ENCODE measurements at places on chromosomes 11 and 22.
A peak's percentile ranks its signal among the peaks of the same experiment; 100 is the strongest.

DNA sequence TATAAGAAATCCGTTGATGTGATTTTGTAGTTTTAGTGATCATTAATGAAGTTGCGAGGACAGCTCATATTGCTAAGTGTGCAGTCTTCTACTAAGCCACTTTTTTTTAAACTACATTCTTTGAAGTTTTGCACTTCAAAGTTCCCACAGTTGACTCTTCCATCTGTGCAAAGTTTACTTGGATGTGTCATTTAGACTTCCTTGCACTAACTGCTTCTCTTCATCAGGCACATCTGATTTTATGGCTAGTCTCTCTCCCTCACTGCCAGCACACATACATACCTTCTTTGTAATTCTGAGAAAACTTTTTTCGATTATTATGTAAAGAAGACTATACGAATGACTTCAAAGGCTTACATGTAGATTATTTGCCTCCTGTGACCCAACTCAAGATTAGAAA is 250.0 kb downstream of the DYNC2H1 start:
- peak; percentile 63 for DNase-seq

GRCh38 chr11:116189408-116190170 is 583.2 kb downstream of the BUD13 start:
- DNase-seq: no peak

- peak; percentile 70 for DNase-seq
These were observed 4.6 kb downstream of the MYH9 start for GRCh38 chr22:36383110-36383581.

- DNase-seq: peak; percentile 25
These were observed 11.4 kb downstream of the IGSF9B start for GRCh38 chr11:133945087-133945974.

DNA sequence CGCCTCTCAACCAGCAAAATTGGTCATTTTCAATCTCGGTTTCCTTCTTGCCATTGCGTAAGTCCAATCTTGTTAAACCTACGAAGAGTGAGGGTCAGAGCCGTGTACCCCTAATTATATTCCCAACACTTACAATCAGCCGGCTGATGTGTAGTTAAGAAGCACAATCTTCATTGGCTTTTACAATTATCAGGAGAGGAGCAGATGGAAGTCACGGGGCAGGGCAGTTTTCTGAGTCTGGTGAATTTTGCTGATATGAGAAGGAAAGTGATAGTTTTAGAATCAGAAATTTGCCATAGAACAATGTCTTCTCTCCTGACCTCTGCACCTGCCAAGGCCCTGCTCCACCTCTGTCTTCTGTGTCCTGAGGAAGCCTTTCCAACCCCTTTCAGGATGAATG is 35.0 kb upstream of the ATXN10 start:
- no peak for DNase-seq

DNA sequence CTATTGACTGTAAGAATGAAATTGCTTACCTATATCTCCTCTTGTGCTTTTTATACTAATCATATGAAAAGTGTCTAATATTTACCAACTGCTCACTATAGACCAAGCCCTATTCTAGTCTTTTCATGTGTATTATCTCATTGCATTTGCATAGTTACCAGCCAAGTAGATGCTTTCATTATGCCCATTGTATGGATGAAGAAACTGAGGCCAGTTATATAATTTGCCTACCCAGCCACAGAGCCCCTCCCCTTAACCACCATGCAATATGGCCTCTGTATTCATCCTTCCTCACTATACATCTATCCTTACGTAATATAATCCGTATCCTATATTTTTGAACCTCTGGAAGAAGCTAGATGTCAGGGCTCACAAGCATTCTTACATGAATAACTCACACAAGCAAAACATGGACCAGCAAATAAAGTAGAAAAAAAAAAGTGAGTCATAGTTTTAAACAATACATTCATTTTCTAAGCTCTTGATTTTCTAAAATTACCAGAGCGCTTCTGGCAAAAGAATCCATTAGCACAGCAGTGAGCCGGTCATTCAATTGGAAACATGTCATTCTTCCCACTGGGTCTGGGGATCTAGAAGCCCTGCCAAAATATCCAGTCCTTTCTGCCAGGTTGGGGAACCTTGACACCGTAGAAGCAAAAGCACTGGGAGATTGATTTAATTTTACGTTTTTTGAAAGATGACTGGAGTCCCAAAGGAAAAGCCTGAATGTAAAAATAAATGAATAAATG is 80.0 kb downstream of the C11orf91 start:
- peak; percentile 82 for DNase-seq

DNA sequence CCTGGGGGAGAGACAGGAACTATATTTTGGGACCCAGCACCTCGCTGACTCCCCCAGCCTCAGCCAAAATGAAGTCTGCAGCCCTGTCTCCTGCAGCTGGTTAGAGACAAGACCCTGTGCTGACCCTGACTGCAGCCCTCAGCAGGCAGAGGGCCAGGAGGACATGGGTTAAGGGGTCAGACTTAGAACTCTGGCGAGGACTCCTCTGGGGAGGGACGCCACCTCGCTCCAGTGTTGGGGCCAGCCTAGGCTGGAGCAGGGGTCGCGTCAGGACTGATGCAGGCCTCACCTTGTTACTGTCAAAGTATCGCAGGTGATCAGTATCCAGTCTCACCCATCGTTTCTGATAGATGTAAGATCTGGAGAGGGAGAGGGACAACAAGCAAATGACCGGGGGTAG is 36.9 kb upstream of the PDE2A start:
- DNase-seq: no peak

- no peak for DNase-seq
These were observed 21.5 kb downstream of the CTSC start for GRCh38 chr11:88315981-88316441.
